ENCODE measurements at places on chromosomes 5 and 9. TPM values are rescaled to one million over a fixed set of nuclear protein-coding genes. Genes with fewer than 3 reads are reported as not detected.

DNA sequence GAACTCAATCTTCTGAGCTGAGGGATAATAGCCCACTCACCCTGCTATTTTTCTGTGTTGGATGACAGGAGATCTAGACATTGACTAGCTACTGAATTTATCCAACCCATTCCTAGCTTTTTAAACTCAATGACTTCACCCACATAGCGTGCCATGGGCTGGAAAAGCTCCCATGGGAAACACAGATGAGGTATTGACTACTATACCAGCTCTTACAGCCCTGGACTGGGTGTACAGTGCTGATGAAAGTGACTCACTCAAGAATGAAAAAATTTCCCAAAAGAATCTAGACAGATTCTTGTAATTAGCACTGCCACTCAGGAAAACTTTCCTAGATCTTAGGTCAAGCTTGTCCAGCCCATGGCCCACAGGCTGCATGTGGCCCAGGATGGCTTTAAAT lies 72.7 kb upstream of the NREP start:
- H3K27me3 ChIP-seq, result no peaks in the 10 kb centered on the region
- no peaks in the 10 kb centered on the region for H3K4me1 ChIP-seq
- no peak overlapping the region for H3K4me3 ChIP-seq
- DNase-seq, result no peak
- no peak overlapping the region for H3K27ac ChIP-seq

DNA sequence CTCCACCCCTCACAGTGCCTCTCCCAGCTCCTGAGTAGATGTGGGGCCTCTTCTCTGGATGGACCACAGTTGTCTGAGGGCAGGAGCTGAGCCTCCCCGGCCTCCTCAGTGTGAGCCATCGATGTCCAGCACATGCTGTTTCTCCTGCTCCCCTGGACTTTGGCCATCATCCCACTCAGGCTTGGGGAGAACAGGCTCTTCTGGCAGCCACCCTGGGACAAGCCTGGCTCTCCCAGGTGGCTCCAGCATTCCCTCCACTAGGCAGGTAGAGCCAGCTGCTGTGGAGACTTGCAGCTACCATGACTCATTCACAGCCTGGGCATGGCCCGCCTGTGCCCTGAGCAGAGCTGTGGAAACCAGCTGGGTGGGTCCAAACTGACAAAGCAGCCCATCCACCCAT lies 77.0 kb downstream of the CSNK1A1 start:
- H3K36me3 ChIP-seq, result no peaks in the 10 kb centered on the region
- H3K27ac ChIP-seq, result peak overlapping the region; percentile 43
- peaks cover 40% of the 10 kb centered on the region for H3K4me1 ChIP-seq
- no peaks in the 10 kb centered on the region for H3K27me3 ChIP-seq

NDUFA8 gene
- total RNA-seq, result 55.7 TPM

- H3K27ac ChIP-seq, result no peak overlapping the region
- no peak for DNase-seq
- no peak overlapping the region for H3K4me3 ChIP-seq
- peaks cover 19% of the 10 kb centered on the region for H3K4me1 ChIP-seq
- no peaks in the 10 kb centered on the region for H3K36me3 ChIP-seq
These were observed 3.2 kb upstream of the RNU6ATAC start for GRCh38 chr9:134167530-134167931.

PLPP7 gene
- 15.6 TPM for total RNA-seq

PAEP gene
- not detected for total RNA-seq

DNA sequence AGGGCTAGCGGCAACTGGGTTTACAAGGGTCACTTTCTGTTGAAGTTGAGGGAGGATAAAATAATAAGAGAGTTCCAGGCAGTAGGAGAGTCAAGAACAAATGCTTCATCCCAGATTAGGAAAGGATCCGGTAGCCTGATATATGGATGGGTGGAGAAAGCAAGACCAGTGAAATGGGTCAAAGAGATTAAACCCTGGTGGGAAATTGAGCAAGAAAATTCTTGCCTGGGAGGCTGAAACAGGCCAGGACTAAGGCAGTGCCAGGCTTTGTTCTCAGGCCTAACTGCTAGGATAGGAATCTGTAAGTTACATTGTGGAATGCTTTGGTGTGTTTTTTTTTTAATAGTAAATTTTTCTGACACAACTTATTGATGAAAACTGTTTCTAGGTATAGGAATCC lies 257.4 kb upstream of the RFX3 start:
- H3K27ac ChIP-seq, result no peak overlapping the region
- H3K36me3 ChIP-seq, result no peaks in the 10 kb centered on the region
- no peak for DNase-seq
- H3K4me1 ChIP-seq, result no peaks in the 10 kb centered on the region
- no peak overlapping the region for H3K4me3 ChIP-seq

PCDHA6 gene
- 0.83 TPM for total RNA-seq

DNA sequence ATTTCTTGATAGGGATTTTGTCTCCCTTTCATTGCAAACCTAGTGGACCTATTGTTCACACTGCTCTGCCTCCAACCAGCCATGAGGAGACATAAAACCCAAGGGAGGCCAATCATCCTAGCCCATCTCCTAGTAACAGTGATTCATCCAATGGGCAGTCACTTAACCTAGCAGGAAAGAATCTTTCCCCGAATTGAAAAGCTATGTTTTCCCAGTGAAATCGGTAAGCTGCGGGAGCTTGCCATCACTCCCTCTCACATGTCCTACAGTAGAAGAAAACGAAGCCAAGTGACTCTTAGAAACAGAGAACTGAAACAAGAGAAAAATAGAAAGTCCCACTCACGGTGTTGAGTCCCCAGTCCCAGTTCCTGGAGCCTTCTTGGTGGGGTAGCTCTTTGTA lies 123.3 kb downstream of the SUSD1 start:
- H3K4me3 ChIP-seq, result no peak overlapping the region
- DNase-seq, result no peak
- H3K27me3 ChIP-seq, result no peaks in the 10 kb centered on the region

ZNF782 gene
- 17.0 TPM for total RNA-seq

DNA sequence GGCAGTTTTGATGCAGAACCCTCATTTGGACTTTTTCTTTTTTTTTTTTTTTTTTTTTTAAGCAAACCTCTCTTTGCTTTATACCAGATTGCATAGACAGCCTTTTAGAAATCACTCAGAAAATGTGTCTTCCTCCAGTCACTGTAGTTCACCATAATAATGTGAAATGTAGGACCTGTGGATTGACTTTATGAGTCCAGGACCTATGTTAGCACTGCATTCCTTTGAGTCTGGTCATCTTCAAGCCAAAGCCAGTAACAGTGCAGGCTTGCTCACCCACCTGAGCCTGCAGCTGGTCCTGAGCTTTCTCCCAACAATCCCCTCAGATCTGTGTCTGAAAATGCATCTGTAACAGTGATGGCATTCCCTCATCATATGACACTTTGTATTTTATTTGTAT lies 110.7 kb upstream of the NFIL3 start:
- peak; percentile 14 for DNase-seq
- no peak overlapping the region for H3K27ac ChIP-seq
- H3K27me3 ChIP-seq, result no peaks in the 10 kb centered on the region
- H3K4me3 ChIP-seq, result no peak overlapping the region
- no peaks in the 10 kb centered on the region for H3K4me1 ChIP-seq

MBLAC2 gene
- 3.7 TPM for total RNA-seq

- no peaks in the 10 kb centered on the region for H3K36me3 ChIP-seq
- no peak overlapping the region for H3K27ac ChIP-seq
These were observed 24.6 kb downstream of the NKD2 start for GRCh38 chr5:1033178-1033577.

- H3K4me1 ChIP-seq, result peaks cover 12% of the 10 kb centered on the region
- no peak overlapping the region for H3K4me3 ChIP-seq
- H3K27ac ChIP-seq, result peak overlapping the region; percentile 71
- no peak for DNase-seq
- no peaks in the 10 kb centered on the region for H3K36me3 ChIP-seq
These were observed 555.8 kb upstream of the CLINT1 start for GRCh38 chr5:158414780-158415179.

GRCh38 chr5:175842951-175843793 lies 28.2 kb upstream of the CPLX2 start:
- H3K36me3 ChIP-seq, result no peaks in the 10 kb centered on the region
- H3K27me3 ChIP-seq, result no peaks in the 10 kb centered on the region

All from esophagus muscularis mucosa (tissue), 4 donors.